ENCODE measurements at places on chromosomes 2 and 18.

DNA sequence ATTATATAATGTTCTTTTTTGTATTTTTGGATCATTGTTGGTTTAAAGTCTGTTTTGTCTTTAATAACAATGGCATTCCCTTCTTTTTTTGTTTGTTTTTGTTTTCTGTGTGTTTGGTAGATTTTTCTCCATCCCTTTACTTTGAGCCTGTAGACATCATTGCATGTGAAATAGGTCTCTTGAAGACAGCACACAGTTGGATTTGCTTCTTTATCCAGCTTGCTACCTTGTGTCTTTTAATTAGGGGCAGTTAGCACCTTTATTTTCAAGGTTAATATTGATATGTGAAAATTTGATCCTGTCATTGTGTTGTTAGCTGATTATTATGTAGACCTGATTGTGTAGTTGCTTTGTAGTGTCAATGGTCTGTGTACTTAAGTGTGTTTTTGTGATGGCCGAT is 235.7 kb downstream of the KCNJ3 start:
- no peak for DNase-seq

- no peak for DNase-seq
Observed at GRCh38 chr18:11454040-11454439, 155.4 kb upstream of the SLC35G4 start.

- DNase-seq = no peak
Observed at GRCh38 chr2:22993250-22993649, 391.7 kb upstream of the KLHL29 start.

DNA sequence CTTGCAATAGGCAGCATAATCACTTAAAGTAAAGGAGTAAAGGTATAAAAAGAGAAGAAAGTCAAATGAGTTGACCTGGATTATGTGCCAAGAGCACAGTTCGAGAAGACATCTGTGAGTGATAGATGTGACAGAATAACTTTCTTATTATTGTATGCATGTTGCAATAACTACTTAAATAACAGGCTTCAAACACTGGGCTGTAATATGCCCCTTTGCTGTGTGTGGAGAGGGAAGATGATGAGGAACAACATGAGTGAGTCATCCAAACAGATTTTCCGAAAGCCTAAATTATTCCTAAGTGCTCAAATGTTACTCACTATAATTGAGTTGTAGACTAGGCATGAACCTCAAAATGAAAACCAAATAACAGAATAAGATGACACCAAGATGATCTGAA is 328.1 kb downstream of the EXOC6B start:
- no peak for DNase-seq

DNA sequence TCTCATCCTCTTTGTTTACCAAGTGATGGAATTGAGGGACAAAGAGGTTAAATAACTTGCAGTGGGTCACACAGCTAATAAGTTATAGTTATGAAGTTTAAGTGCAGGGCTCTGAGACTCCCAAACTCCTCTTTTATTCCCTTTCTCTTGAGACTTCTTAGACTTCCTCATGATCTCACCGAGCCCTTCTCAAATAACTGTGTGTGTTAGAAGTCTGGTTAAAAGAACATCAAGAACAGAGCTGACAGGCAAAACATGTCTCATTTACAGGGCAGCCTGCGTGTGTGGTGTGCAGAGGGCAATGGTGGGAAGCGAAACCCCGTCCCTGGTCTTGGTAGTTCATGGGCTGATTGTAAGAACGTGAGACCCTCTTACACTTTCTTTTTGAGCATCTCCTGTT is 368.0 kb downstream of the SLC4A3 start:
- no peak for DNase-seq

GRCh38 chr2:133986081-133986837 is 267.6 kb upstream of the MGAT5 start:
- DNase-seq = no peak
